ENCODE measurements at places on chromosomes 3 and 15. TPM values are rescaled to one million over a fixed set of nuclear protein-coding genes. Genes with fewer than 3 reads are reported as not detected.
A peak's percentile ranks its signal among the peaks of the same experiment; 100 is the strongest.

DNA sequence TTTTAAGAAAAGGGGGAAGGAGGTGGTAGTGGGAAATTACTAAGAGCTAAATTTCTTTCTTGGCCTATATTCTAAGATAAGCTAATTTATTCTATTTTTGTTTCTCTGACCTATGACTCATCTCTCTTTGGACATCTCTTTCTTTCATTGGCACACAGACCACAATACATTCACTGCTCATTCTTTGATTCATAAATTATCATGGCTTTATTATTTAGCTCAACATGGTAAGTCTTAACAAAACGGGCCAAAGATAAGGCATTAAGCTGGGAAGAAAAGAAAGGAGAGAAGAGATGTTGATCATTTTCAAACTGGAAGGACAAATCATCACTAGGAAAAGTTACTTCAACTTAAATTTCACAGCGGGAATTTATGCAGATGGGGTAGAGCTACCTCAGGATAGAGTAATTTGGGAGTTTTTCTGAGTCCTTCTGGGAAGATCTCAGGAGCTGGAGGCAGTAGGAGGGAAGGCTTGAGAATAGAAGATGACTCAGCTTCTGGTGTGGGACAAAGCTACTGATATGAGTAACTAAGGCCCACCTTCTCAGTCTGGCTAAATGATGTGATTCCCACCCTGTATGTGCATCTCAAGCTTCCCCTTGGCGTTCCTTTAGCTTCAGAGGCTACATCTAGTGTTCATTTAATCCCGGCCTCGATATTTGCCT lies 7.5 kb upstream of the ALCAM start:
- peak; percentile 69 for DNase-seq

DNA sequence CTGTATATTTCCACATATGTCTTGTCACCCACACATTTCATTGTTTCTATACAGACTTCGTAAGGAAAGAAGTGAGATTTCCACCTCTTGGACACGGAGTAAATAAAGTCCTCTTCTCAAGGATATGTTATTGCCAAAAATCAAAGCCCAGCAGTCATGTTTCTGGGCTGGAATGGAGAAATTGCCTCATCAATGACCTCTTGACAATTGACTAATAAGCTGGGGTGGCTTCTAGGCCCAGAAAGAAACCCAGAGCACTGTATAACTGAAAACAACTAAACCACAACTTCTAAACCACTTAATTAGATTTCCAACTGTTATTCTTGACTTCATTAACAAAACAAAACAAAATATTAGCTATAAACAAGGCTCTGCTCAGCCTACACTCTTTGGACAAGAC lies 56.4 kb upstream of the SLC24A5 start:
- DNase-seq = no peak

- peak; percentile 64 for DNase-seq
Observed at GRCh38 chr3:157354722-157355121, 81.9 kb upstream of the PTX3 start.

GRCh38 chr15:51621936-51622603 lies 501 bp downstream of the DMXL2 start:
- DNase-seq = peak; percentile 71

DNA sequence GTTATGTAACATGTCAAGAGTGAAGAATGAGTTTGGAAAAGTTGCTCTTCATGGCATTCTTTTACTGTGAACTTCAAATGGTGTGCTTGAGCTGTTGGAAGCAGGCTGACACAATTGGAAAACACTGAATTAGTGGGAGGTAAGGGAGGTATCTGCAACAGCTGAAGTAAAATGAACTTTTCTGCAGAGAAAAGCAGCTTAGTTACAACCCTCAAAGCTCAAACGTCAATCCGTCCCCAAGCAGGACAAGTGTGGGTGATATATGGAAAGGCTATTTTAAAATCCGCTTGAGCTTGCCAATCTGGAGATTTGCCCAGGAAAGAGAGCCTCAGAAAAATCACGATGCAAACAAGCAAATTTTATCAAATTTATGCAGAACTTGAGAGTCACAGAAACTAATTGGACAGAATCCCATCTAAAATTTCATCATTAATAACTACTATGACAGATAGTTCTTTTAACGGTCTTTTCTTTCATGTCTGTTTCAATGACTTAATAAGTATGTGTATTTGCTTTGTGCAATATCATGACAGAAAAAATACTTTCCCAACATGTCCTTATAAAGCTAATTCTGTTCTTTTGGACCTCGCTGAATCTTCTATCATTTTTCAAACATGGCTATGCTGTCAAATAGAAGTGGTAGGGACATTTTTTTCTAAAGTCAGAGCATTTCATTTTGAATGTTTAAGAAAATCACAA lies 266.6 kb upstream of the SLITRK3 start:
- DNase-seq = no peak

DNA sequence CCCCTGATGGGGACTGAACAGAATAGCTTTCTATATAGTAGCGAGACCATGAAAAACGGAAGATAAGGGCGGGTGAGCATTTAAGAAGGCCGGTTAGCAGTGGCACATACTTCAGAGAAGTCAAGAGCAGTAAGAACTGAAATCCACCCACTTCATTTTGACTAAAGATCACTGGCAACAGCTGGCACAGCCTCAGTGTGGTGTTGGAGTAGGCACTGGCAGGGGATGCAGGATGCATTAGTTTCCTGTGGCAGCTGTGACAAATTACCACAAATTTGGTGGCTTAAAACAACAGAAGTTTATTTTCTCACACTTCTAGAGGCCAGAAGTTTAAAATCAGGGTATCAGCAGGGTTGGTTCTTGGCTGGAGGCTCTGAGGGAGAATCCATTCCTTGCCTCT lies 176.5 kb downstream of the ADAMTSL3 start:
- no peak for DNase-seq

DNA sequence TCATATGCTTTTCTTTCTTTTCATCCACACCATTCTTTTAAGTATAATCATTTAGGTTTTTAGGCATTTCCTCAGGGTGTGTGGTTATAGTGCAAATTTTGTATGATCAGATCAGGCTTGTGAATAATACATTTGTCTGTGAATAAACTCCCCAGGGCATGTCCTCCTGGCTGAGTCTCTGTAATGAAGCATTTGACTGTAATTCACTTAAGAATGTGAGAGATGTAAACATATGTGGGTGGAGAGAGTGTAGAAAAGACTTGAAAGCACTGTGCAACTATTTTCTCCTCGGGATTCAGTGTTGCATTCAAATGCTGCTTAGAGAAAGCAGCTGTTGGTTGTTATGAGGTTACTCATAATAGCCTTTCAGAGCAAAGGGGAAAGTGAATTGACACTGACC lies 996.5 kb downstream of the TUSC7 start:
- DNase-seq = no peak

DNA sequence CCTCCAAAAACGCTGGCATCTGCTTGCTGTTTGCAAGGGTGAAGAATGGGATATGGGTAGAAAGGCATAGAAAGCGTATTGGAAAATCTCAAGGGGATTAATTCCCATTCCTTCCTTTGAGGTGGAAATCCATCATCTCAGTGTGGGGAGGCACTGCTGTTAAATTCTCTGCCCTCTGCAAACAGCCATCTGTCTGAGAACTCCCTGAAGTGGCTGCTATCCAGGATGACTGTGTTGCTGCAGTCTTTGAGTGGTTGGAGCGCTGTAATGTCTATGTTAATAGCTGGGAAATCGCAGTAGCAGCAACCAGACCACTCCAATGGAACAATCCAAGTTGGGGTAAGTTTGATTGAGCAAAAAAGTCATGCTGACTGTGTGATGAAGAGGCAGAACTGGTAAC lies 625.9 kb downstream of the NLGN1 start:
- DNase-seq = no peak

DNA sequence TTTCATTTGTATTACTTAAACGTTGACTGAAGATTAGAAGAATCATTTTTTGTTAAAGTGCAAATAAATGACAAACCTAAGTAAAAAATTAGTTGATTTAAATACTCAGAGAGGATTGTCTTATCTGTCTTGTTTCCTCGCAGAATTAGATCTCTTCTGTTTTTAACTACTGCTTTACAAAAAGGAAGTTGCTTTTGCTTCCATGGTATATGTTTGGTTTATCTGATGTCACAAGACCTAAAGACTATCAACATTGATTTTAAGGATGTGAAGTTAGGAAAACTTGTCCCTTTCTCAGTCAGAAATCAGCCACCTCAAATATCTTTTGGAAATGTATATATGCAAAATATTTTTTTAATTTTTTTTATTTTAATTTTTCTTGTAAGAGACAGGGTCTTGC lies 28.7 kb downstream of the GPR171 start:
- DNase-seq = no peak

DNA sequence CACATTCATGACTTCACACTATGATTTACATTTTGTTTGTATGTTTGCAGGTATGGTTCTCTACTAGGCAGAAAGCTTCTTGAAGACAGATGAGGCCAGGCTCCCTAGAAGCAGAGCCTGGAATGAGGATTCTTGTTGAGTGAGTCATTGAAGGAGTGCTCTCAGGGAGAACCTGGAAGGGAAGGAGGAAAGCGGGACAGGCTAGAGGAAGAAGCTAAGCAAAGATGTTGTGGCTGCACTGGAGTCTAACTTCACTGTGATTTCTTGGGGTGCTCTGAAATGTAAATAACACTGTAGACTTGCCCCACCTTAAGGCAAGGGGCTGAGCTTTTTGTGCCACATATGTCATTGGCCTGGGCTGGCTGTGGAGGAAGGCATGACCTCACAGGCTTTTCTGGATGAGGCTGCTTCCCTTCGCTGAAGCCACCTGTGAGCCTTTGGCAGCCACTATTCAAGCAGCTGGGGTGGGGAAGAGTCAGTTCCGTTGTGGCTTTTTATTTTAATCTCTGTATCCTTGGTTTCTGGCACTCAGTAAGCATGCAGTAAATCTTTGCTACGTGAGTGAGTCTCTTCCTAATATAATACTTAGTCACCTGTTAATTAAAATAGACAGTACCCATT lies 307.3 kb downstream of the SV2B start:
- no peak for DNase-seq

DNA sequence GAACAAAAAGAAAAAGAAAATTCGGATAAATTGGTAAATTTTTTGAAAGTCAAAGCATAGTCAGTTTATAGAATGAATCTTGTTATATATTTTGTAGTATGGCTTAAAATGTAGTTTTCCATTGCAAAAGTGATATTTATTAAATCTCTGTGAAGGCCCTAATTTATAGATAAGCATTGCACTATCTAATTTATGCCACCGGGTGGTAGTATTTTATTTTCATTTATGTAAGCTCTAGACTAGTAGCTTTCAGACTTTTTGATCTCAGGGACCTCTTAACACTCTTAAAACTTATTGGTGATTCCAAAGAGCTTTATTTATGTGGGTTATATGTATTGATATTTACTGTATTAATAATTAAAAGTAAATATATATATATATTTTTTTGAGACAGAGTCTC lies 133.9 kb upstream of the LRRFIP2 start:
- peak; percentile 31 for DNase-seq

GRCh38 chr3:127758013-127758412 lies 64.3 kb downstream of the MGLL start:
- DNase-seq = no peak

GRCh38 chr15:77837649-77838025 lies 204.9 kb upstream of the LINGO1 start:
- no peak for DNase-seq

DNA sequence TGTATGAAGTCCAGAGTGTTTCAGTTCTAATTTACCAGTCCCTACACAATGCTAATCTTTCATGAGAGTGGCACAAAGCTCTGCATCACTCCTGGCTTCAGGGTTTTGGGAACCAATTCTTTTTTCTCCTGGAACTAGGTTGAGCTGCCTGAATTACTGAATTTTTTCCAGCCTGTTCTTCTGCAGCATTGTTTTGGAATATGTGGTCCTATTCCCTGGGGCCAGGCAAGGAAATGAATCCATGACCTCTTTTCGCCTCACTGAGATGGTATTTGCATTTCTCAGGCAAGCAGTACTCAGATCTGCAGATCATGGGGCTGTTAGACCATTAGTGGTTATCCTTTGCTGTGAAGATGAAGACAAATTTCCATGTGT lies 25.6 kb upstream of the GPR171 start:
- DNase-seq = peak; percentile 36

DNA sequence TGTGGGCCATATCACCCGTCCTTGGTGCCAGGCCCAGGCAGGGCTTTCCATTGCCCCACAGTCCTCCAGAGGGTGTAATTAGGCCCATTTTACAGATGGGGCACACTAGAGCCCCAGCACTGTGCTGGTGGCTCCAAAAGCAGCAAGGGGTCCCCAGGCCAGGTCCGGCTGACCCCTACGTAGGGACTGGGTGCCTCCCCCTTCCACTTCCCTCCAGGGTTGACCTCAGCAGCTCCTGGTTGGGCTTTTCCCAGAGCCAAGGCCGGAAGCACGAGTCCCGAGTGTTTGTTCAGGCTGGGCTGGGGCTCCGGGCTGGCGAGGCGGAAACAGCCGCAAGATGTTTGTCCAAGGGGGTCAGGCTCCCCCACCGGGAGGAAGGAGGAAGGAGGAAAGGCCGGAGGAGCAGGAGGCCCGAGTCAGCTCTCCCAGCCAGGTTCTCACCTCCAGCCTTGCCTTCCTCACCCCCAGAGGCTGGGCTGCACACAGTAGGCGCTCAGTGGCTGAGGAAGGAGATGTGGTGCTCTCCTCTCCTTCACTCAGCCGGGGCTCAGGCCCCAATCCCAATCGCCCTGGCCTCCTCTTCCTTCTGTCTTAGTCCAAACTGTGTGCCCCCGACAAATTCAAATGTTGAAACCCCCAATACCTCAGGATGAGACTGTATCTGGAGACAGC lies 17.1 kb upstream of the PLXND1 start:
- DNase-seq = peak; percentile 97

- DNase-seq = no peak
Observed at GRCh38 chr3:126103121-126104027, 19.4 kb upstream of the SLC41A3 start.

DNA sequence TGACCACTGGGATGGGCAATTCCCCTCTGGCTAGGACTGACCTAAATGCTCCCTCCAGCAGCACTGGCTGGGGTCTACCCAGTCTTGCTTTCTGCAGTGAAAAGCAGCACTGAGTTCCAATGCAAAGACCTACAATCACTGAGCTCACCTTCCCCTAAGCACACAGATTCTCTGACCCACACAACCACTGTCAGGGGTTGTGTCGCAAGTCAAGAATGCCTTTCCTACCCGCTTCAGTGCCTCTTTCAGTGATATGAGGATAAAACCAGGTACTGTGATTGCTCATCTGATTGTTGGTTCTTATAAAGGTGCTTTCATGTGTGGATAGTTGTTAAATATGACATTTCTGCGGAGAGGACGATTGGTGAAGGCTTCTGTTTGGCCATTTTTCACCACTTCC lies 345.6 kb downstream of the GAP43 start:
- no peak for DNase-seq

DNA sequence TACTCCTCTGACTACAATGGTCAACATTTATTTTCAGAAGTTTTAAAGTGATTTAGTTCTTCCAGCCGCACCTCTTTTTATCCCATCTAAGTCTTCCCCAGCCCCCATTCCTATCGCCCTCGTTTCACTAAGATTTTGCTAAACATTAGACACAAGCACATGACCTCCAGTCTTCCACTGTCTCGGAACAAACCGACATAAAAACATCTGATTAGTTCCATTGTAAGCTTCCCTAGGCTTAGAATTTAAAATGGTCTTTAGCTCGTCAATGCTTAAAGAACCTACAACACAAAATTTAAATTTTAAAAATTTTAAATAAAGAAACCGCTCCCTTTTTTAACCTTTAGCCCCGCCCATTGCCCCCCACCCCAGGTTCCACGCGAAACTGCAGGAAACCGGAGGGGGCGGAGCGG lies 284 bp upstream of the TSC22D2 start:
- DNase-seq = no peak

GRCh38 chr15:74470631-74471395 lies 9.9 kb upstream of the UBL7 start:
- no peak for DNase-seq

The NDN gene
- total RNA-seq = 19.2 TPM

The PLSCR1 gene
- 78.7 TPM for total RNA-seq

The IL17RB gene
- not detected for total RNA-seq

The TMEM43 gene
- total RNA-seq = 80.6 TPM

The EFCAB12 gene
- total RNA-seq = 0.25 TPM

The IQCH gene
- 2.6 TPM for total RNA-seq

The ATRIP gene
- total RNA-seq = 12.6 TPM

The CP gene
- total RNA-seq = not detected
